Naive thymus-derived CD4-positive, alpha-beta T cell (primary cell): ENCODE measurements at places on chromosomes 3 and 15. TPM values are rescaled to one million over a fixed set of nuclear protein-coding genes. Genes with fewer than 3 reads are reported as not detected.

Gene WDR93
- total RNA-seq: not detected

Gene COLQ
- 3.7 TPM for total RNA-seq

DNA sequence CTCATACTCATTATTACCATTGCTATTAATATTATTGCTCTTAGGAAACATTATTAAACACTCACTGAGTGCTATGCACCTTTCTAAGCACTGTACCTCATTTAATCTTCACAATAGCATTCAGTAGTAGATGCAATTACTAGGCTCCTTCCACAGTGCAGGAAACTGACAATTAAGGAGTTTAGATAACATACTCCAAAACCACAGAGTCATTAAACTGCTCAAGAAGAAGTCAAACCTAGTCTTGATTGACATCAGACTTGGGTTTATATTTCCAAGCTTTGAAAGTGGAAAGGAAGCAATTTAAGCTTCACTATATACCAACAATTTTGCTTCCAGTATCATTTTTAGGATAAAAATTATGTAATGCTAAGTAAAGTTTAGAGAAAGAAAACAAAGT lies 490.1 kb upstream of the ARRDC4 start:
- H3K27ac ChIP-seq: no peak overlapping the region
- no peak overlapping the region for H3K4me3 ChIP-seq
- no peak for DNase-seq
- no peaks in the 10 kb centered on the region for H3K4me1 ChIP-seq
- H3K27me3 ChIP-seq: no peaks in the 10 kb centered on the region

Gene NMNAT3
- 0.56 and 0.99 TPM in 2 replicates for total RNA-seq

DNA sequence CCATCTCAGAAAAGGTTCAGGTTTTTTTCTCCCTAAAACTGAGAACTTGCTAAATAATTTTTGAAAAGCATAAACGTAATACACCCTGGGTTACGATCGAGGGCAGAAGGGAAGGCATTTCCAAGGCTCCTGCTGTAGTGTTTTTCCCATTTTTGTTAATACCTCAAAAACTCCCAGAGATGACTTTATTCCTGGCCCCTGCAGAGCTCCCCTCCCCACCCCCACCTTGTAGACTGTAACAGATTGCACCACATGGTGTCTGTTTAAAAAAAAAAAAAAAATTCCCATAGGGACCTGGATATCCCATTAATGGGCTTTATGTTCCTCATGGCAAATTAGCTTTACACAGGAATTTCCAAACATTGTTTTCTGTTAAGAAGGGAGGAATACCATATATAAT lies 38.2 kb downstream of the FEZF2 start:
- no peaks in the 10 kb centered on the region for H3K27me3 ChIP-seq
- no peak overlapping the region for H3K27ac ChIP-seq
- H3K36me3 ChIP-seq: no peaks in the 10 kb centered on the region
- H3K4me1 ChIP-seq: no peaks in the 10 kb centered on the region
- DNase-seq: no peak

- no peaks in the 10 kb centered on the region for H3K4me1 ChIP-seq
- no peaks in the 10 kb centered on the region for H3K36me3 ChIP-seq
- no peak for DNase-seq
- H3K27me3 ChIP-seq: no peaks in the 10 kb centered on the region
- H3K27ac ChIP-seq: no peak overlapping the region
These were observed 157.2 kb downstream of the EDEM1 start for GRCh38 chr3:5344707-5345106.

Gene LAMB2
- 1.6 TPM for total RNA-seq

GRCh38 chr3:187265461-187265955 lies 26.0 kb downstream of the MASP1 start:
- no peaks in the 10 kb centered on the region for H3K36me3 ChIP-seq
- H3K4me1 ChIP-seq: no peaks in the 10 kb centered on the region
- H3K4me3 ChIP-seq: no peak overlapping the region
- no peak overlapping the region for H3K27ac ChIP-seq
- no peaks in the 10 kb centered on the region for H3K27me3 ChIP-seq
- DNase-seq: no peak

DNA sequence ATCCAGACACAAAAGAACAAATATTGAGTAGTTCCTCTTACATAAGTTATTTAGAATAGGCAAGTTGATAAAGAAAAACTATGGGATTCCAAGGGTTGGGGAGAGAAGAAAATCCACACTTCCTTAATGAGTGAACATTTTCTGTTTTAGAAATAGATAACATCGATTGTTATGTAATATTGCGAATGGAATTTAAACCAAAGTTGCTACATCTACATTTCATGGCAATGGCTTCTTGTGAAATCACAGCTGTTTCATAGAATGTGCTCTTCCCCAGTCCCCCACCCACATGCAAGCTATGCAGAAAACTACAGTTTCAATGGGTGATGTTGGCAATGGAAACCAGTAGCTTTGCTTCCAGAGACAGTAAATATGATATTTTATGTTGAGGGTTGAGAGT lies 1639.5 kb downstream of the SI start:
- H3K36me3 ChIP-seq: no peaks in the 10 kb centered on the region
- no peak overlapping the region for H3K4me3 ChIP-seq
- no peaks in the 10 kb centered on the region for H3K27me3 ChIP-seq
- DNase-seq: no peak

DNA sequence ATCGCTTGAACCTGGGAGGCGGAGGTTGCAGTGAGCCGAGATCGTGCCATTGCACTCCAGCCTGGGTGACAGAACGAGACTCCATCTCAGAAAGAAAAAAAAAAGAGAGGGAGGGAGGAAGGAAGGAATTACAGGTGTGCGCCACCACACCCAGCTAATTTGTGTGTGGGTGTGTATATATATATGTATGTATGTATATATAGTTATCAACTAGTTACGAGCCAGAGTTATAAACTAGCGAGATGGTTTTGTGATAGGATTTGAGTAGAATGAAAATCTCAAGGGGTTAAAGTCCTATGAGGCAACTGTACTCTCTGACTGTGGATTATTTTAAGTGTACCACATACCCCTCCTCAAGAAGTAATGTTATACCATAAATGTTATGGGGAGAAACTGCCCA lies 50.9 kb upstream of the SIN3A start:
- H3K27me3 ChIP-seq: no peaks in the 10 kb centered on the region
- no peak overlapping the region for H3K4me3 ChIP-seq
- no peak for DNase-seq
- no peaks in the 10 kb centered on the region for H3K4me1 ChIP-seq

DNA sequence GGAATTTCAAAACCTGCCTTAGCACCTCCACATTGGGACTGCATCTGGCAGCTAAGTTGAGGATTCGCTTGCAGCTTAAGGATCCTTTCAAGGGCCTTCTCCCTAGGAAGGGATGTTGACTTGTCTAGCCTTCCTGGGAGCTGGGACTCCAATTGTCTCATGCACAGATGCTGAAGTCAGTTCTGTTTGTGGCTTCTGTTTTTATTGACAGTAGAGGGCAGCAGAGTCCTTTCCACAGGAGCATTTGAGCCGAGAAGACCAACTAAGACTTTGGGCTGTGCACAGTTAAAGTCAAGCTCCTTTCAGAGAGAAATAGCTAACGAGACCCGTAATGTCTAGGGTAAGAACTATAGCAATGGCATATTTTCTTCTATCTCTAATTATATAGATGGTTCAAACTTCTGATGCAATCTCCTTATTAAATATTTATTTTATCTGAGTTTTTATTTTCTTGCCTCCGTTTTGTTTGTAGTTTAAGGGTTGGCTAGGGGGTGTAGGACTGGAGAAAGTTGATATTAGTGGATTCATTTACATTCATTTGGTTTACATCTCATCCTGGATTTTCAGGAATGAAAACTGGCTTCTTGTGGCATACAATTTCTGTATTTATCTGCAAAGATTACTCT lies 59.7 kb upstream of the KBTBD8 start:
- H3K27me3 ChIP-seq: no peaks in the 10 kb centered on the region
- no peak overlapping the region for H3K27ac ChIP-seq

Gene DUOXA2
- total RNA-seq: not detected

DNA sequence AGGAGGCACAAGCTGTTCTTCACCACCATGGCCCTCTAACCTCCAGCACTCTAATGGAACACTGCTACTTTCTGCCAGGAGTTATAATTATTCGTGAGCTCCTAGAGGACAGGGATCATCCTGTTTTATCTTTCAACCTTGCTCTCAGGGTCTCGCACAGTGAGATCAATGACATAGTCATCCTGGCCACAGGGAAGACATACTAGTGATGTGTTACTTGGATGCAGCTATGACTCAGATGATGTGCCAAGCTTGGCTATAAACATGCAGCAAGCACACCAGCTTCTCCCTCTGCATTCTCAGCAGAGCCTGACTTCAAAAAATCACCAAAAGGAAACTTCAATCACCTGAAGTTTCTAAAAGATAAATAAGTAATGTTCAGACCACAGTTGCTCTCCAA lies 203.8 kb upstream of the HES1 start:
- no peak overlapping the region for H3K4me3 ChIP-seq
- no peaks in the 10 kb centered on the region for H3K4me1 ChIP-seq
- H3K36me3 ChIP-seq: no peaks in the 10 kb centered on the region
- no peak for DNase-seq

DNA sequence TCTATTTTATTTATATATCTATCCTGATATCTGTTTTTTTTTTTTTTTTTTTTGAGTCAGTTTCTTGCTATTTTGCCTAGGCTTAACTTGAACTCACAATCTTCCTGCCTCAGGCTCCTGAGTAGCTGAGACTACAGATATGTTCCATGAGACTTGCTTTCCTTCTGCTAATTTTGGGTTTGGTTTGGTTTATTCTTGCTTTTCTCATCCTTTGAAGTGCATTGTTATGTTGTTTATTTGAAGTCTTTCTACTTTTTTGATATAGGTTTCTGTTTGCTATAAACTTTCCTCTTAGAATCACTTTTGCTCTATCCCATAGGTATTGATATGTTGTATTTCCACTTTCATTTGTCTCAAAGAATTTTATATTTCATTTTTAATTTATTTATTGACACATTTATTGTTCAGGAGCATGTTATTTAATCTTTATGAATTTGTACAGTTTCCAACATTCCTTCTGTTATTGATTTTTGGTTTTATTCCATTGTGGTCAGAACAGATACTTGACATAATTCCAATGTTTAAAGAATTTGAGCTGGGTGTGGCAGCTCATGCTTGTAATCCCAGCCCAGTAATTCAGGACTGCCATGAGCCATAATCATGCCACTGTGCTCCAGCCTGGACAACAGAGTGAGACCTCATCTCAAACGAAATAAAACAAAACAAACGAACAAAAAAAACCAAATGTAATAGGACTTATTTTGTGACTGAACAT lies 62.3 kb upstream of the PLSCR4 start:
- no peaks in the 10 kb centered on the region for H3K4me1 ChIP-seq
- no peaks in the 10 kb centered on the region for H3K36me3 ChIP-seq
- no peak for DNase-seq
- H3K4me3 ChIP-seq: no peak overlapping the region

Gene GPR27
- total RNA-seq: not detected
